ENCODE measurements at places on chromosomes 12 and 14.

DNA sequence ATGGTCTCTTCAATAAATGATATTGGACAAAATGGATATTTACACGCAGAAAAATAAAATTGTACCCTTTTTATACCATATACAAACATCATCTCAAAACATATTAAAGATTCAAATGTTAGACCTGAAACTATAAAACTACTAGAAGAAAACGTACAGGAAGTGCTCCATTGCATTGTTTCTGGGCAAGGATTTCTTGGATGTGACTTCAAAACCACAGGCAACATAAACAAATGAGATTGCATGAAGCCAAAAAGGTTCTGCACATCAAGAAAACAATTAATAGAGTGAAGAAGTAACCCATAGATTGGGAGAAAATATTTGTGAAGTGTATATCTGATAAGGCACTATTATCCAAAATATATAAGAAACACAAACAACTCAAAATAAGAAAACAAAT, 812.4 kb downstream of the NRXN3 start:
- DNase-seq = no peak

DNA sequence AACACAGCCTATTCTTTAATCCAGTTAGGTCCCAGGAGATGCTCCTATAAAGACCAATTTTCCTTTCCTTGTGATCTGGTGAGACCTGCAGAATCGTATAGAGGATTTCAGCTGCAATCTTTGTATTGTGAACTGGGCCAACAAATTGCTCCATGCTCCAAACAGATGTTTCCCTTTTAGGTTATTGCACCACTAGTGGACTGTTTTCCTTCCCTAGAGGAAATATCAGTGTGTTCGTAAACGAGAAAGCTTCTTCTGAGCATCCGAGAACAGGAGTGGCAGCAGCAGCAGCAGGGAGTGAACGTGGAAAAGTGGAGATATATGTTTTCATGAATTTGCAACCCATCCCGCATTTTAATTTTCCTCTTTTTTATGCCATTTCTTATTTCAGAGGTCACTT, 344.1 kb upstream of the PDE3A start:
- DNase-seq = no peak

- no peak for DNase-seq
Measured at GRCh38 chr12:119980242-119980641, 8.8 kb upstream of the BICDL1 start.

DNA sequence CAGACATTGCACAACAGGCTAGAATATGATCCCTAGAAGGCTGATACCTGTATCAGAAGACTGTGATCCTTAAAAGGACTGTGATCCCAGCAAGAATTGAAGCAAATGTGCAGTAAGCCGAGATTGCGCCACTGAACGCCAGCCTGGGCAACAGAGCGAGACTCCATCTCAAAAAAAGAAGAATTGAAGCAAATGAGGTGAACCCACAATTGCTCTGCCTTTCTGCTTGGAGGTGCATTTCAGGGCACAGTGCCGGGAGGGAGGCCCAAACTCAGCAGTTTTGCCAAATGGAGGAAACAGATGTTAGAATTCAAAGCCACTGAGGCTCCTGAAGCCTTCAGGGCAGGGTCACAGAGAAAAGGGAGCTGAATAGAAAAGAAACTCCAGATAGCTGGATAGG, 61.1 kb upstream of the COCH start:
- DNase-seq = no peak

DNA sequence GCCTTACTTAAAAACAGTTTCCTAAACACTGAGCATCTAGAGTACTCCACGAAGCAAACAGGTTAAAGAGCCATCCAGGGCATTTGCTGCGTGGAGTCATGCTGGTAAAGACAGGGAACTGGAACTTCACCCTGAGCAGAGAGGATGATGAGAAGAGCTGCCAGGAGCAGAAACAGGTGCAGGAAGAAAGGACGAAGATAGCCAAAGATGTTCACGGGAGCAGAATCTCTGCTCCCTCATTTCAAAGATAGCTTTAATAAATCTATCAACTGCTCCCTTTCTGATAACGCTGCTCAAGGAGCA, 280.8 kb upstream of the FKBP4 start:
- no peak for DNase-seq

All from breast epithelium (tissue), 4 donors.